ENCODE measurements at places on chromosomes 11 and 22. TPM values are rescaled to one million over a fixed set of nuclear protein-coding genes. Genes with fewer than 3 reads are reported as not detected.

The OR8B3 gene
- total RNA-seq: not detected

The TTC36 gene
- total RNA-seq: 0.45 TPM

The MIAT gene
- total RNA-seq: 0.27 TPM

The FGF19 gene
- not detected for total RNA-seq

The OTOG gene
- not detected for total RNA-seq

The MS4A10 gene
- not detected for total RNA-seq

The IL10RA gene
- not detected for total RNA-seq

Data from endothelial cell of coronary artery (primary cell).